DND-41 (cell line): ENCODE measurements at places on chromosomes 6 and 20.

DNA sequence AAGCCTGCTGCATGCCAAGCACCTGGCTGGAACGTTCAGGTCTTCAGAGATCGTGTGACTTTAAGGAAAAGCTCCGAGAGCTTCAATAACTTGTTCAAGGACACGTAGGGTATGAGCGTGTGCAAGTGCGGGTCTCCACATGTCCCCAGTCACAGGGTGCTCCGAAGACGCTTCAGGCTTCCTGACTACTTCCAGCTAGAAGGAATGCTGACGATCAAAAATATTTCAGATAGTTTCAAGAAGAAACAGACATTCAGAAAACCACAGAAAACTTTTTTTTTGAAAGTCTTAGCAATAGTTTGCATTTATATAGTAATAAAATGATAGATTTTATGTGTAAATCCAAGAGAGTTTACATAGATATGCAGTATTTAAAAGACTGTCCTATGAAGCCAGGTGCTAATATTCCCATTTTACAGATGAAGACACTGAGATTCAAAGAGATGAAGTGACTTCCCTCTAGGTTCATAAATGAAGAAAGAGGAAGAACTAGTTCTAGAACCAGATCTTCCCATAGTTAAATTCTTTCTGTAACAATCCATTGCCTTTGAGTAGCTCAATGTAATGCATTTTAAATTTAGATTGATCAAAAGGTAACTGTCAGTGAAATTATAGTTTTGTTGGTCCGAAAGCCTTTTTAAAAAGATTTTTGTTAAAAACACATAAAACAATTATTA, 247.6 kb downstream of the MYLK4 start:
- no peak for DNase-seq

DNA sequence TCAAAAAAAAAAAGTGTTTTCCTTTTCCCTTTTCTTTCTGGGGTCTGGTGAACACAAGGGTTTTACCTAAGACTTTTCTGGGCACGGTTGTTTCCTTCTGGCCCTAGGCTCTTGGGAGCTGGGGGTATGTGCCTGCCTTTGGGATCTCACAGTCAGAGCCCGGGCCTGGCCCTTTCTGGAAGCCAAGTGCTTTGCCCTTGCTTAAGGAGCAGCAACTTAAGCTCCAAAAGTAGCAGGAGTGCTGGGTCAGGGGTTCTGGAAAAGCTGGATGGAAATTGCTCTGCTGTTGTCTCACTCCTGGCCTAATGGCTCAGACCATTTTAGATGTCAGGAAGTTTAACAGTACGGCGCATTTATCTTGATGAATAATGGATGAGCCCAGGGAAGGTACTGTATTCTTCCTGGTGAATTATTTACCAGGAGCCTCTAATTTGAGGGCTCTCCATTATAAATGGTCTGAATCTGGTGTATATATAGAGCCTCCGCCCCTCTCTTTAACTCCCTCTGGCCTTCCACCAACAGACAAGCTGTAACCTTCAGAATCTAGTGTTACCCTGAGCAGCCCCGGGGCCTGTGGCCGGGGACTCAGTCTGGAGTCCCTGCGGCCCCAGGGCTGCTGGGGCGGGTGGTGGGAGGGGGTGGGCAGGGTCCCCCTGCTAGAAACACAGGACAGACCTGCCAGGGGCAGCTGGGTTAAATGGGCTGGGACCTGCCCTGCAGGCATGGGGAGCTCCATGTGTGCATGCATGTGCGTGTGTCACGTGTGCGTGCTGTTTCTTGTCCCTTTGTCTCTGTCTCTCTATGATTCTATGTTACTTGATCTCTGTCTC, 37.5 kb downstream of the PTK7 start:
- DNase-seq: no peak

- DNase-seq: no peak
Measured at GRCh38 chr20:48307277-48307676, 520.5 kb downstream of the PREX1 start.

DNA sequence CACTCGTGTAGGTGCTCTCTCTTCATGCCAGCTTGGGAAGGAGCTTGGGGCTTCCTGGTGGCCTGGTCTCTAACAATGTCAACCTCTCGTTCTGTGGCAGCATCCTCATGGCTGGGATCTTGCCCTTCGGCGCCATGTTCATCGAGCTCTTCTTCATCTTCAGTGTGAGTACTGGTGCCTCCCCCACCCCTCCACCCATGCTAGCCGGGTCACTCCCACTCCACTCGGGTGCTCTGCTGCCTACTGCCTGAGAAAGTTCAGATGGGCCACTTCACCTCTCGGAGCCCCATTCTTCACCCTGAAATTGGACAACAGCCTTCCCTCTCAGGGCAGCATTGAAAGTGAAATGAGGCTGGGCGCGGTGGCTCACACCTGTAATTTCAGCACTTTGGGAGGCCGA, 48.8 kb downstream of the TM9SF4 start:
- no peak for DNase-seq

GRCh38 chr6:40966860-40967259, 72.2 kb downstream of the UNC5CL start:
- no peak for DNase-seq

DNA sequence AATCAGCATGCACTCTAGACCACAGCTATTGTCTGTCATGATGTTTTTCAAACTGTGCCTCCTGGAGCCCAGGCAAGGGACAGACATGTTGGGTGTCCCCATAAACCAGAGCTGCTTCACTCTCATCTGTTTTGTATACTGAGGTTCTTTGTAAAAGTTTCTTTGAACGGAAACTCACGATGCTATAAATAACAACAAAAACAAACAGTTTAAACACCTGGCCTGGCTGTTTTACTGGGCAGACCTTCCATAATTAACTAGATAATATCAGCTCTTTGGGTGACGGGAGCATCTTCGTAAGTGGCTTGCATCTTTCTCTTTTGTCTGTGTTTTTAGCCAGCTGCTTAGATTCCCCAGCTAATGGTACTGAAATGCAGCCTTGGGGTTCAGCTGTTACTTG, 190.3 kb downstream of the ZDHHC14 start:
- no peak for DNase-seq

- DNase-seq: no peak
Measured at GRCh38 chr6:36729161-36729524, 31.5 kb downstream of the RAB44 start.

DNA sequence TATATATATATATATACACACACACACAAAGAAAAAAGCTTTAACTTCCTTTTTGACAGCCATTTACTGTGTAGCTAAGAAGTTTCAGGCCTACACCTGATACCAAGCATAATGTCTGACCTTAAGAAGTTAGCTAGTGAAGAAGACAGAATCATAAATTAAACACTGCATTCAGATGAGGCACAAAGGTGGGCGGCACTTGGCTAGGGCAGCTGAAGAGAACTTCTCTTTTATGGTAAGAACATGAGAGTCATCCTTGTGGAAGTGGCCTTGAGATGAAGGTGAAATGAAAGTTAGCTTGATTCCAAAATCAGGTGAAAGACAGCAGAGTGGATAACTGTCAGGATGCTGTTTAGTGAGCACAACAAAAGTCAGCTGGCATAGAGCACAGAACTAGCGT, 46.5 kb downstream of the HTR1B start:
- DNase-seq: no peak

DNA sequence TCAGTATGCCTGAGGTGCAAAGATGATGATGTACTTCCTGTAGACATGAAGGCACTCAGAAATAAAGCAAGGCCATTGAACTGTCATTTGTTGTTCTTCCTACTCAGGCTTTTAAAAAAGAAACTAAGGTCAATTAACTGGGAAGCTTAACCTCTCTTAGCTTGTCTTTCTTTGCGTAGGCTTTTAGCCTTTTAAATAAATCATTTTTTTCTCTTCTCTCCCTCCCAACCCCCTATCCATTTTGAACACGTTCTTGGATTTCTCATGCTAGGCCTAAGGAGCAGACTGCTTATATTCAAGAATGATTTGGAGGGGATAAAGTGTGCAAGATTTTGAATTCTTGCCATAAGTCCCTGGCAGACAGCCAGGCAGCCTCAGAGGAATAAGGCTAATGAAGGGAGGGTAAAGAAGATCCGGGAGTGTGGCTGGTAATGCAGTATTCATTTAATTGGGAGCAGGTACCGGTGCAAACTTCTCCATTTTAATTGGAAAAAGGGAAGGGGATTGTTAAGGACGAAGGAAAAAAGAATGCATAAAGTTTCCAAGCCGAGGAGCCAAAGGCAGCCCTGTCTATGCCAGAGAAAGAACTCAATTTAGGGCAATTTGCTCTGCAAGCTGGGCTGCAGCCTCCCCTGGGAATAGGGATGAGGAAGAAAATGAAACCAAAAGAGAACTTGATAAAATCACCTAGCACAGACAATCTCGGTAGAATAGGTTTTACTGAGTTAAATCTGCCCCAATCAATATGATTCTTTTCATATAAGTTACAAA, 343.8 kb upstream of the MMS22L start:
- peak; percentile 12 for DNase-seq

DNA sequence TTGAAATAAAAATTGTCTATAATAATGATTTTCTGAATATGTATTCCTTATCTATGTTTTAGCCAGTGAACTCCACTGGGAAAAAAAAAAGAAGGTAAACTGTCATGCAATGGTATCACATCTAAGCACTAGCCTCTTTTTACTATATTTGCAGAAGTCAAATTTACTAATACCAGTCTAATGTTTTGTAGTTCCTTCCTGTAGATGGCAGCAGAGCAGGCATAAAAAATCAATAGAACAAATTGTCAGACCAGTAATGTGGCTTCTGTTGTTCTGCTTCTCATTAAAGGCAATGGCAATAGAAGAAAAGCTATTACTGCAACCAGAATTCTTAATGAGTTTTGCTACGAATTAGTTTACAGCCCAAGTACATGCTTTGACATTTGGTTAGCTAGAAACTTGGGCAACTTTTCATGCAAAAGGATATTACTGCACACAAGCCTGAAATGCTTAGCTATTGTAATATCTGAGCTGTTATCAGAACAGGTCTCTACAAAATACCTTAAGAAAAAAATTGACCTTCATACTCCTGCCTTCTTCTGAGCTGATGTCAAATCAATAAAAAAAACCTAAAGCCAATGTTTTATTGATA, 476.9 kb downstream of the KHDRBS2 start:
- DNase-seq: no peak

GRCh38 chr6:138293428-138294395, 75.4 kb upstream of the PBOV1 start:
- no peak for DNase-seq

GRCh38 chr20:843912-844311, 10.4 kb downstream of the FAM110A start:
- DNase-seq: no peak

- DNase-seq: no peak
Measured at GRCh38 chr6:101351173-101351572, 42.3 kb upstream of the GRIK2 start.

DNA sequence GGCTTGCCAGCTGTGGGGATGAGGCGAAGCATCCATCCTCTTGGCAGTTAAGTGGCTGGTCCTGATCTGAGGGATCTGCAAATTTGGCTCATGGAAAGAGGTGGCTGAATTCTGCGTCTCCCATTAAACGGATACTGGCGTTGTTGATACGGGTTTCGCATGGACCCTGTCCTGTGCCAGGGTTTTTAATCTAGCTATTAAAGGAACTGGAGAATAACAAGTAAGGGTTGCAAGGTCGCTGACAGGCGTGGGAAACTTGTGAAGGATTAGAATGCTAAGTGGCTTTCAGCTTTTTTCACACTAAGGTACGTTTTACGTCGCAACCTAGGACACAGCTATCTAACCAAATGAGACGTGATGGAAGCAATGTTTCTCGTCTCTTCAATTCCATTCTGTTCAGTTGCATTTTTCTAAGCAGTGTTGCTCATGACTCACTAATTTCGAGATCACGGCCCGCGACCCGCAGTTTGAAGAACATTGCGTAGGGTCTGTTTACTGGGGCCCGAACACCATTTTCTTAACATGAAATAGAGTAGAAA, 852 bp downstream of the GMNN start:
- DNase-seq: no peak

DNA sequence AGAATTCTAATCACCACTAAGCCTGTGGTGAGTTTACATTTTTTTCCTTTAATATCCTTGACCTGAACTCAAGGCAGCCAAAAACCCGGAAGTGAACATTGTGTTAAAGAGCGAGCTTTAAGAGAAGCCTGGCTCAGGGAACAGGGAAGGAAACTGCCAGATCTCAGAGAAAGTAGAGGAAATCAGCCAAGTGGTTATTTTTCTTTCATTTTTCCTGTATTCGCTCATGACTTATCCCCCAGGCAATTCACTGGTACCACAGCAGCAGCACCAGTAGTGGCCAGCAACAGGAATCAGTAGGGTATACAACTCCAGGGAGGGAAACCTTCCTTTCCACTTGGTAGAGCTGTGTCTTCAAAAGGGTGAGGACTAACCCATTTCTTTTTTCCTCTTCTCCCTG, 89.6 kb upstream of the HMGCLL1 start:
- DNase-seq: no peak

- DNase-seq: no peak
Measured at GRCh38 chr6:33297406-33297955, 1.3 kb downstream of the RGL2 start.

- DNase-seq: peak; percentile 10
Measured at GRCh38 chr20:43389839-43390626, 67.7 kb upstream of the SRSF6 start.

GRCh38 chr6:52227495-52227894, 16.8 kb downstream of the IL17F start:
- DNase-seq: peak; percentile 13

GRCh38 chr20:38445901-38446425, 10.8 kb upstream of the SNHG17 start:
- no peak for DNase-seq

DNA sequence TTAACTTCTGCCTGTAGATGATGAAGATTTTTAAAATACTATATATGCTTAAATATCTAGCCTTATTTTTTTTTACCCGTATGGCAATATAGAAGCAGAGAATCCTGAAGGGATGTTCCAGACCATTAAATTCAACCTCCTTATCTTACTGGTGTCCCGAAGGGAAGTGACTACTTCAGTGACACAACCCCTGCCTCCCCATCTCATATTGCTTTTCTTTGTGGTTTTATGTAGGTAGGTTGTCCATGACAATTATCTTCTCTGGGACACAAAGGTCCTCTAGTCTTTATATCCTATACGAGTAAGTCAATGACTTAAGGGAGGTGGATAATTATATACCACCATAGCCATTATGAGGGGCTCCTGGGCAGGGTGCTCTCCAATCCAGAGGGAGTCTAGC, 57.4 kb upstream of the EMILIN3 start:
- no peak for DNase-seq

DNA sequence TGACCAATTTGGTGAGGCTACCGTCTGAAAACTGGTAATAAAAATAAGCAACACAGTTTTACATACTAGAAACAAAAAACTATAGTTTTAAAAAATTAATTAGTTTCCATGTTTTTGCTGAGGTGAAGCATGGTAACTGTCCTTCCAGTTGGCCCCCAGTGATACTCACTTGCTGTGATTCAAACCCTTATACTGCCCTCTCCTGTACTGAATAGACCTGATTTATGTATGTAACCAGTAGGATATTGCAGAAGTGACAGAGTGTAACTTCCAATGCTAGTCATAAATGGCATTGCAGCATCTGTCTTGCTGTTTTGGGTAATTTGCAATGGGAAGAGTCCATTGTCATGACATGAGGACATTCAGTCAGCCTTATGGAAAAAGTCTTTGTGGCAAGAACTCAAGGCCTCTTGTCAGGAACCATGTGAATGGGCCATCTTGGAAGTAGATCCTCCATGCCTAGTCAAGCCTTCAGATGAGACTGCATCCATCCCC, 8.9 kb upstream of the CHD6 start:
- no peak for DNase-seq
